ENCODE measurements at places on chromosomes 12 and 14.

DNA sequence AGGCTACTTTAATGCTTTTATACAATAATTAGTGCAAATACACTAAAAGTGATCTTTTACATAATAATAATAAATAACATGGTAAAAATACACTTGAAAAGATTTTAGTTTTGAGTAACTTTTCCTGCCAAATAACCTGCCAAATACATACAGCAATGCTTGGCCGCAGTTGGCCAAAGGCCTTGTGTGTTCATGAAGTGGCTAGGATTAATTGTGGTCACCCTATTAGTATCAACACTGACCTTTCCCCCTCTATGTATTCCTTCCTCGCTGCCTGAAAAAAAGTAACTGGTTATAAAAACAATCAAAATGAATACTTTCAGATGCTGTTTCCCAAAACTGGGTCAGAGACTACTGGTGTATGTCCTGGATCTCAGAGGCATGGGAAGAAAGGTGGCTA is 34.3 kb downstream of the KICS2 start:
- DNase-seq, result no peak

DNA sequence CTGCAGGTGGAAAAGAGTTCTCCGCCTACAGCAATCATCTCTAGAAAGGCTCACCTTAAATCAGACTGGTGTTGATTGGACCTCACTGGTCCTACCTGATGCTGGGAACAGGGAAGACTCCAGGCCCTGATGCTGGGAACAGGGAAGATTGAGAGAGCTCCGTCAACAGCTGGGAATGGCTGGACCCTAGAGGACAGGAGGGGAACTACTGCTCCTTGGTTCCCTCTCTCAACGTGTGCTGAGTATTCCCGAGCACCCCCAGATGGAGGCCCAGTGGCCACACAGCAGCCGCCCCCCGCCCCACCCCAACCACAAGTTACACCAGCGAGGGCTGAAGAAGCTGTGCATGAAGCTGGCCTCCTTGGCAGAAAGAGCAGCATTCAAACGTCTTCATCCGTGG is 240.3 kb downstream of the SLC15A4 start:
- no peak for DNase-seq

DNA sequence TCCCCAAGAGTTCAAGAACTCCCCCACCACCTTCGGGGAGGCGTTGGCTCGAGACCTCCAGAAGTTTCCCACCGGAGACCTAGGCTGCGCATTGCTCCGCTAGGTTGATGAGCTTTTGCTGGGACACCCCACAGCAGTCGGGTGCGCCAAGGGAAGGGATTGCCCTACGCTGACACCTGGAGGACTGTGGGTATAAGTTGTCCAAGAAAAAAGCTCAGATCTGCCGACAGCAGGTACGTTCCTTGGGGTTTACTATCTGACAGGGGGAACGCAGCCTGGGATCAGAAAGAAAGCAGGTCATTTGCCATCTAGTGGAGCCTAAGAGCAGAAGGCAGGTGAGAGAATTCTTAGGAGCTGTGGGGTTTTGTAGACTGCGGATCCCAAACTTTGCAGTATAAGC is 98.8 kb downstream of the FRMD6 start:
- DNase-seq, result no peak

- DNase-seq, result no peak
These were observed 34.8 kb downstream of the DUSP16 start for GRCh38 chr12:12527820-12528296.

DNA sequence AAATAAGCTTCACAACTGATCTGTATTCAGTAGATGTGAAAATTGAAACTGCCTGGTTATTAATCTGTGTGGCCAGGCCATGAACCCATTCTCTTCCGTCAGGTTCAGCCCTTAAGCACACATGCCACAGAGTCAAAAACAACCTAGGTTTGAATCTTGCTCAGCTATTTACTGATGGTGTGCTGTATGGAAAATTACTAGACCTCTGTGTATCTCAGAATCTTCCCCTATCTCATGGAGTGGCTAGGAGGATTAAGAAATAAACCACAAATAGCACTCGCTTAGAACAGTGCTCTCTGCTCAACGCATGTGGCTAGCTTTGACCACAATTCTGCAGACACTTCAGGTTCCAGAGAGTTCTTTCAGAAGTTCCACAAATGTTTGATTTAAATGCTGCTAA is 240.7 kb upstream of the PLEKHG7 start:
- no peak for DNase-seq

- DNase-seq, result no peak
These were observed 25.2 kb downstream of the SPRING1 start for GRCh38 chr12:116712458-116713303.

- no peak for DNase-seq
These were observed 111.9 kb upstream of the CCDC175 start for GRCh38 chr14:59688224-59689170.

- DNase-seq, result no peak
These were observed 624 bp upstream of the PWP1 start for GRCh38 chr12:107684990-107685359.
